ENCODE measurements at places on chromosomes 11 and 22.

- DNase-seq = no peak
Measured at GRCh38 chr11:73946798-73947458, 3.9 kb upstream of the DNAJB13 start.

- no peak for DNase-seq
Measured at GRCh38 chr11:115506954-115507675, 2.9 kb upstream of the CADM1 start.

GRCh38 chr11:41121600-41121999 is 337.9 kb downstream of the LRRC4C start:
- DNase-seq = no peak

DNA sequence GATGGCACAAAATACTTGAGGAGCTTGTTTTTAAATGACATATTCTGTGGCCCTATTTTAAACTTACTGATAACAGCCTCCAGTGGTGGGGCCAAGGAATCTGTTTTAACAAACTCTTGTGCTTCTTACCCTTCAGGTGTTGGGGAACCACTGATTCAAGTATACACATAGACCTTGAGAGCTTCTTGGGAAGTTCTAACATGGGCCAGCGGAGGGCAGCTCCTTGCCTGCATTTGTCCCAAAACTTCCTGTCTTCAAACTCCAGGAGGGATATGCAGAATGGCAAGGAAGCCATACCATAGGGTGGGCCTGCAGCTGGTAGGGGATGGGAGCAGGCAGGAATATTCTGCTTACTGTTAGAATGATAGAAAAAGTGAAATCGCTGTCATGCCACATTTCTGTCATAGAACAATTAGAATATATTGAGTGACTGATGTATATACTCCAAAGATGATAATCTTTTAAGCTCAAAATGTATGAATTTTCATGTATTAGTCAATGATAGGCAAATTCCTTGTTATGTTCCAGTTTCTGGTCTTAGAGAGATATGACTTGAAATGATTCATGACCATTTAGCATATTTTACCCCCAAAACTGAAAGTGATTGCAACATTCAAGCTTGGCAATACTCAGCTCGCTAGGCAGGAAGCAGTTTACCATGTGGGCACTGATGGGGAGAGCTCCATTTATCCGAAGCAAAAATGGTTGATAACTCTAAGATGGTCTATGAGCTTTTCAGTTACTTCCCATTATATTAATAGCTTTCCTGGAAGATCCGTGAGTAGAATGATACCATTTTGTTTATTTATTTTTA is 9.2 kb downstream of the EXT2 start:
- DNase-seq = no peak

GRCh38 chr11:83717537-83717936 is 431.4 kb upstream of the CCDC90B start:
- peak; percentile 19 for DNase-seq

- DNase-seq = peak; percentile 98
Measured at GRCh38 chr22:40196628-40197360, 19.1 kb downstream of the TNRC6B start.

- DNase-seq = no peak
Measured at GRCh38 chr22:16932577-16932976, 75.4 kb downstream of the GAB4 start.

DNA sequence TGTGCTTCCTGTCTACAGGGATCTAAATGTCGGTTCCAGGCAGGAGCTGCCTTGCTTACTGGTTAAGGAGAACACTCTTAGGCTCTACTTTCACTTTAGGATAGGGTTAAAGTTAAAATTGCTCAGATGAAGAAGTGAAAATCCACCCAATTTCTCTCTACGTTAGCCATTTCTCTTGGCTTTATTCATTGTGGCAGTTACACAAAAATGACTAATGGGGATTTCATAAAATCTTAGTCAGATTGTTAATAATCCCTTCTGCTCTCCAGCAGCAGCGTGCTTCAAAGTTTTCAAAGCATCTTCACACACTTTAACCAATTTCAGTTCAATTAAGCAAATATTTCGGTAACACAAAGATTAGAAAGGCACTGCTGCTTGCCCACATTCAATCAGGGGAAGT is 58.4 kb upstream of the RCN1 start:
- DNase-seq = peak; percentile 33

GRCh38 chr11:848380-848931 is 5.8 kb downstream of the TSPAN4 start:
- no peak for DNase-seq

DNA sequence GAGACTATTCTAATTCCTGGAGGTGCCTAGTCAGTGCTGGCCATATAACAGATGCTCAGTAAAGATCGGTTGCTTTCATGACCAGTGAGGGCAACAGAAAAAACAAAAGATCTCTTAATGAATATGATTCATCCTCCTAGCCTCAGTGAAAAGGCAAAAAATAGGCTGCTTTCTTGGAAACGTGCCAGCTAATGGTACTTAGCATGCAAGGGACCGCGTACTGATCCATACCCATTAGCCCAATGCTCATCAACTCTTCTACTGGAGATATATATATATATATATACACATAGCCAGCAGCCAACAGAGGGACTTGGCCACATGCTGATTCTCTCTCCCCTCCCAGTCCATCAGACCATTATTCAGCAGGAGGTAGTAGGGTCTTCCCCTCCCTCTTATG is 320.4 kb downstream of the KIRREL3 start:
- no peak for DNase-seq

- DNase-seq = peak; percentile 34
Measured at GRCh38 chr11:78370406-78371172, 47.0 kb downstream of the GAB2 start.

DNA sequence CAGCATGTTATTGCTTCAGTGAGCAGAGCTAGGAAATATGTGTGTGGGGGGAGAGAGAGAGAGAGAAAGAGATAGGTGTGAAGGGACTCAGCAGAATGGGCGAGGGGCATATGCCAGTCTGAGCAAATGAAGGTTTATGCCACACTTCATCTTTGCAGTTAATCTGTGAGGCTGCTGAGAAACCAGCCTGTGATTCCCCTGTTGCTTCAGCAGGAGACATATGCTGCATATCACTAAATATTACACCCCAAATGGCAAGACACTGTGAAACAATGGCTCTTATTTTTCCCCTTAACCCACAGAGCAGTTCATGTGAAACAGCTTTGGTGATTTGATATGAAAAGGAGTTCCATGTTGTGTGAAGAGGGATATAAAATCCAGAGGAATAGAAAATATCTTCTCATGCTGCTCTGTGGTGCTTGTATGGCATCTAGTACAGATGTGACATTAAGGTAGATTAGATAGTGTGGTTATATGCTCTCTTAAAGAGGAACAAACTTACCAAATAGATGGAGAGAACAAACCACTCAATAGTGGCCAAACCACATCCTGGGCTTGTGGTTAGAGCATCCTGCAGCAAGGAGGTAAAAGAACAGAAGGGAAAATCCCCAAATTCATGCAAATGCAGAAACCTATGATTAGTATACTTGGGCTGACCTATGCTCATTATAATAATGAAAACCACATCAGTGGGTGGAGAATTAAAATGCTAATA is 864.2 kb downstream of the FAM181B start:
- peak; percentile 38 for DNase-seq

DNA sequence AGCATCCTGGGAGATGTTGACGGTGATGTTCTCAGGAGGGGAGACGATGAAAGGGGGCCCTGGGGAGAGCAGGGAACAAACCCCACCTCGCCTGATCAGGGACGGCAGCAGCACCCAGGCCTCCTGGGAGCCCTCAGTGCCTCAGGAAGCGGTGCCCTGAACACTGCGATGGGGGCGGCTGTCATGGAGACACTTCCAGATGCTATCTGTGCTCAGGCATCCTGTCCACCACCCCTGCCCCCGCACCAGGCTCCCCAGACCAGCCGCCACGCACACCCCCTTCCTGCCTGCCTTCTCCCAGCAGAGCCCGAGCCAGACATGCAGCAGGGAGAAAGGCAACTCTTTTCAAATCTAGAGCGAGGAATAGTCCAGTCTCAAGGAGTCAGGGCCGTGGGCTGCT is 20.6 kb downstream of the IGSF9B start:
- no peak for DNase-seq

DNA sequence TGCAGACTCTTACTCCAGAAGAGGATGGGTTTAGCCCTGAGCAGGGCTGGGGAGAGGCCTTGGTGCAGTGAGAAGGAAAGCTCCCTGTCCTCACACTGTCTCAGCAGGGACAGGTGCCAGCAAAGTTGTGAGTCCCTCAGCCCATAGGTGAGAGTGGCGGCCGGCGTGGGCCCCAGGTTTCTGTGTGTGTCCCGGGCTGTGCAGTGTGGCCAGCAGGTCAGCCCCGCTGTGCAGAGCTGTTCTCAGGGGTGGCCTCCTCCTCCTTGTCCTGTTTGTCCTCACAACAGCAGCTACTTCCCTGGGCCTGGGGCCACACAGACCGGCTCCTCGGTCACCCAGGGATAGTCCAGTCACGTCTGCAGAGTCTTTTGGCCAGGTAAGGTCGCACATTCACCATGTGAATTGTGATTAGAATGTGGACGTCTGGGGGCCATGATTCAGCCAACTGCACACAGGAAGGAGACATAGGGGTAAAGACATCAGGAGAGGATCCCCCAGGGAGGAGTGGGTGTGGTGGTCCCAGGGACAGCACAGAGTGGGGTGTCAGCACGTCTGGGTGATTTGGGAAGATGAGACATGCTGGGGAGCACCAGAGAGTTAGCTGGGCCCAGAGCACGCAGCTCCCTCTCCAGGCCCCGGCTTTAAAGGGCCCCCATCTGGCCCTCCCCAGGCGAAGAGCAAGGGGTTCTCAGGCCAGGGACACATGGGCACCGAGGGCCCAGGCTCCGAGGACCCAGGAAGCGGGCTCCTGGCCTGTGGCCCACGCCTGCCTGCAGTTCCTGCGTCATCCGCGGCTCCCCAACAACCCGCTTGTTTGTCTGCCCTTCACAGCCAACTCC is 81.6 kb downstream of the MYEOV start:
- DNase-seq = no peak

DNA sequence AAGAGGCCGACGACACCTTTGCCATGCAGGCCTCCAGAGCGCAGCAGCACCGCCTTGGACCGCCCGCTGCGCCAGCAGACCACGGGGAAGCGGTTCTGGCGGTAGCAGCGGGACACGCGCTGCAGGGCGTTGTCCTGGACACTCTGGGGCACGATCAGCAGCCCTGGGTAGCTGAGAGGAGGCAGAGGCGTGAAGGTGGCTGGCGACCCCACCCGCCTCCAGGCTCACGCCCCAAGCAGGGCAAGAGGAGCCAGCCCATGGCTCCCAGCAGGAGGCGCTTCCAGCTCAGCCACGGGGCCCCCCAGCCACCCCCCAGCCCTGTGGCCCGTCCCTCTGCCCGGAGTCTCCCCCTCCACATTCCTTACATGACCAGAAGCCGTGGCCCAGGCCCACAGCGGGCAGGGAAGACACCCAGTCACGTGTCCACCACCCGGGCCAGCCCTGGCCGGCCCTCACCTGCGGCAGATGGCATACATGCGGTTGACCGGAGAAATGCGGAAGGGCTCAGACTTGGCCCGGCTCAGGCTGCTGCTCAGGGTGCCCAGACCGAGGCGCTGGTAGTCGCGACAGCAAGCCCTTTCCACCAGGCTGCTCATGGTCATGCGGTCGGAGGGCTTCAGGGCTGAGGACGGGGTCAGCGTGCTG is 15.2 kb downstream of the SBF1 start:
- no peak for DNase-seq

- peak; percentile 97 for DNase-seq
Measured at GRCh38 chr11:19432370-19433061, 191.8 kb upstream of the E2F8 start.

DNA sequence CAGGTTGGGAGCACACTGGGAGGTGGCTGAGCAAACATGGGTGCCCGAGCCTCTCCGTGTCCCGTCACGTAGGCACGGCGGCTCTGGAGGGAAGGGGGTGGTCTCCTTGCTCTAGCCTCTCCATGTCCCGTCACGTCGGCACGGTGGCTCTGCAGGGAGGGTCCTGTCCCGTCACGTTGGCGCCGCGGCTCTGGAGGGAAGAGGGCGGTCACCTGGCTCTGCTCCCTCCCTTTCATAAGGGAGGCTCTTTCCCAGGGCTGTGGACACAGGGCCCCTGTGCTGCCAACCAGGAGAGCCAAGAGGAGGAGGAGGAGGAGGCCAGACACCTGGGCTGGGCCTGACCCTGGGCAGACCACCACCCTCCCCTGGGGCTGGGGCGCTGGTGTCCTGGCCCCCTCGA is 1173.7 kb downstream of the BRD1 start:
- no peak for DNase-seq

DNA sequence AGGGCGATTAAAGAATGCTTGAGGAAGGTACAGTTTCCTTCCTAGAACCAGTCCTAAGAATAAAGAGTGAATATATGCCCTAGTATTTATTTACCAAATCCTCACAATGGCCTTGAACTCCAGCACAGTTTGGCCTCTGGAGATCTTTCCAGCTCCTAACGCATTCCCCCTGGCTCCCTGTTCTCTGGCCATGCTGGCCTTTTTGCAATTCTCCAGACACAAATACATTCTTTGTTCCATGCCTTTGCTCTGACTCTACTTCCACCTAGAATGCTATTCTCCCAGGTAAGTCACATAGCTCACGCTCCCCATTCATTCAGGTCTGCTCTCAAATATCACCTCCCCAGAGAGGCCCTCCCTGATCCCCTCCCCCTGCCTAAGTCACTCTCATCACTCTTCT is 3.7 kb upstream of the DGKZ start:
- no peak for DNase-seq

DNA sequence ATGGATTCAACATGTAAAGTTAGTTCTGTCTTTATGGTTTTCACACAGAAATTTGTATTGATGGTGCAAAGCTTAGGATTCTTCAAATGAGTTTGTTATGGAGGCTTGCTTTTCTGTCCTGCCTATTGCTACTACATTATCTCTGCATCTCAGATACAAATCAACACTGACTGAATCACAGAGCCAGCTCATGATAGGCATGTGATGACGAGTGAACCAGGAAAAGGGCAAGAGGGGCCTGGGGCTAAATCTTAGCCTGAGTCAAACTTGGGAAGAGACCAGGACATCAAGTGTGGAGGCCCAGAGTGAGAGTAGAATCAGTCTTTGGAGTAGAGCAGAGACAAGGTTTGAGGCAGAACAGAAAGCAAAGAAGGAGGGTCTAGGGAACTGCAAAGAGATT is 107.1 kb upstream of the CD44 start:
- peak; percentile 65 for DNase-seq

GRCh38 chr22:35325209-35325608 is 25.5 kb downstream of the TOM1 start:
- DNase-seq = no peak

- no peak for DNase-seq
Measured at GRCh38 chr11:23551706-23552105, 691.4 kb upstream of the CCDC179 start.

DNA sequence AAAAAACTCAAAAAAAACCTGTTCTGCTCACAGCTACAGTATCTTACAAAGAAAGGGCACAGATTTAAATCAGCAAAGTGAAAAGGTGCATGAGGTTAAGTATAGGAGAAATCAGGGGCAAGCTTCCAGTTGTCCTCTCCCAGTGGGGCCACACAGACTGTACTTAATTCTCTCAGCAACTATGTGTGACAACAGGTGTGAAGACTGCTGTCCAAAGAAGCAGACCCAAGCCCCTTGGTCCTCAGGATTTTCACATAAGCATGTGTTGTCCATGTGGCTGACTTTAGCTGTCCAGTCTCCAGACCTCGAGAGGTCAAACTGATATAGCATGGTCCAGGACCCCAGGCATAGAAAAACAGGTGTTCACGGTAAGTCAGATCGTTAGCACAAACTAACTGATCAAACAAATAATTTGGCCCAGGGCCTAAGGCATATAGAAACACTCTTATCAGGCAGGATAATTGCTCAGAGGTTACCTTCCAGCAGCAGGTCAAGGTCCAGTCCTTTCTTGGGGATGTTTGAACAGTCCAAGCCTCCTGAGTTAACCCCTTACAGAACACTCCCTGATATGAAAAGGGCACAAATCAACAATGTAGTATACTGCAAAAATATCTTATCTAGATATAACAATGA is 21.1 kb upstream of the CSTF3 start:
- DNase-seq = no peak

- peak; percentile 43 for DNase-seq
Measured at GRCh38 chr11:106420048-106420665, 342.7 kb downstream of the AASDHPPT start.
